ENCODE measurements at places on chromosomes 1 and 21.

DNA sequence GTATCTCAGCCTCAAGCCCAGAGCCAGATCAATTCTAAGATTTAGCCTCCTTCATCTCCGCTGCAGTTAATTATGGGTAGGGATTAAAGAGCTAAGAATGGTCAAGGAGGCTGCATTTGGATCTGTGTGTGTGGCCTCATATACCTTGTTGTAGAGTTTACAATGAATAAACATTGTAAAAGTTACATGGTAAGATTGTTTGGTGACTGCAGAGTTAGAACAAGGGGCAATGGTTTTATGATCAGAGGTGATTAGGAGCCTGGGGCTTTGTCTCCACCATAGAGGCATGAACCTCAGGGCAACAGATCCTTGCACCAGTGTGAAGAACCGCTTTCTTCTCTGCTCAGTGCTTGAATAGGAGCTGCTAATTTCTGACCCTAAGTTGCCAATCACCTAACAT is 77.0 kb upstream of the MARK1 start:
- DNase-seq, result no peak

DNA sequence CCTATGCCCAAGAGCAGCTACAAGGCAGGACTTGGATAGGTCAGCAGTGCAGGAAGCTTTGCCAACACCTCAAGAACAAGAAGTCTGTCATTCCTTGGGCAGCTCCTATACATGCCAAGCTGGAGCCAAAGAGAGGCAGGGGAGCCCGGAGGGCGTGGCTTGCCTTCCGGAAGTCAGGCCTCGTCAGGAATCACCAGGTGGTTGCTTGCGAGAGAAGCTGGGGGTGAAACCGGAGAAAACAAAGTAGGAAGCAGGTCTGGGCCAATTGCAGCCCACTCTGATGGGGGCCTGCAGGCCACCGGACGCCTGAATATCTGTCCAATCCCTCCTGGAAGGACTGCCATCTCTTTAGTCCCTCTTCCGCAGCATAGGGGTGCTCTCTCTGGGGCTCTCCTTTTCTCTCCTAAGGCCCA is 794 bp upstream of the FAM76A start:
- peak; percentile 18 for DNase-seq

DNA sequence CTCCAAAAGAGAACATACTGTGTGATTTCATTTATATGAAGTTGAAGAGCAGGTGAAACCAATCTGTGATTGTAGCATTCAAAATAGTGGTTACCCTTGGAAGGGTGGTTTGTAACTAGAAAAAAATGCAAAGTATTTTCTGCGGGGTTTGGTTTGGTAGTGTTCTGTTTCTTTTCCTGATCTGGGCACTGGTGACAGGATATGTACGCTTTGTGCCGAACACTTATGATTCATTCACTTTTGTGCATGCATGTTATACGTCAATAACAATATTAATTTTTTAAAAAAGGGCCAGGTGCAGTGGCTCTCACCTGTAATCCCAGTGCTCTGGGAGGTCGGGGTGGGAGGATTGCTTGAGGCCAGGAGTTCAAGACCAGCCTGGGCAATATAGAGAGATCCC is 63.8 kb downstream of the CD34 start:
- DNase-seq, result no peak

DNA sequence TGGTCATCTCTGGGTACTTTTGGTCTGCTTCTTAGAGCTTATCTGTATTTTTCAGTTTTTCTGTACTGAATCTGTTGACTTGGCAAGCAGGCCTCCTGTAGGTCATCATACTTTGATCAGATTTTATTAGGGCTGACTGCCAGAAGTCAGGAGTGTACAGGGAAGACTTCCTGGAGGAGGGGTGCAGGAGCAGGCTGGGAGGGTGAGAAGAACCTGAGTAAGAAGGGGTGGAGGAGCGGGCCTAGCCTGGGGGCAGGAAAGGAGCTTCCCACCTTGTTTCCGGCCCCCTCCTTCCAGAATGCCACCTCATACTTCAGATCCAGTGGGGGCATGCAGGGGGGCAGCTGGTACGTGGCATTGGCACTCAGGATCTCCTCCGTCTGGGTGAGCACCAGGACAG is 18.3 kb upstream of the IL22RA1 start:
- no peak for DNase-seq

DNA sequence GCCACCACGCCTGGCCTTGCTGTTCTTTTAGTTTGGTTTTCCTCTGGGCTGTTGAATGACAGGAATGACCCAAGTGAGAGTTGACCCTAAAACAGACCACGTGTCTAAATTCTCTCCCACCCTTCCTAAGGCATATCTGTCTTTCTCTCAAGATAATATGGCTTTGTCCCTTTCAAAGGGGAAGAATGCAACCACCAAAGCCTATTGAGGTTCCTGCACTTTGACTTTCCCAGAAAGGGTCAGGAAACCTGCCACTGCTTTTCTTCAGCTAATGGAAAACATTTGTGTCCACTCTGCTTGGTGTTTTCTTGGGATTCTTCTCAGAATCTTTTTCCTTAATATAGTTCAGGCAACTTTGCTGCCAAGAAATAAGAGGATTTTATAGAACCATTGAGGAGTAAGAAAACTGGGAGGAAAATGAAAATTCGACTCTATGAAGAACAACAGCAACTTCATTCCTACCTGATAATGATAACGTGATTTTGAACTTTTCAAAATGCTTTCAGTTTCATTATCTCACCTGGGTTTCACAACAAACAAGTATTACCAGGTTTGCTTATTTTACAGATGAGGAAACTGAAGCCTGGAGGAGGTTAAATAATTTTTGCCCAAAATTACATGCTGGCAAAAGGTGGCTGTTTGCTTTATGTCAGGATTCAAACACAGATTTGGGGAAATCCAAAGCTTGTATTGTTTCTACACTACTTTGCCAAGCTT is 6.9 kb downstream of the PLPP3 start:
- no peak for DNase-seq

DNA sequence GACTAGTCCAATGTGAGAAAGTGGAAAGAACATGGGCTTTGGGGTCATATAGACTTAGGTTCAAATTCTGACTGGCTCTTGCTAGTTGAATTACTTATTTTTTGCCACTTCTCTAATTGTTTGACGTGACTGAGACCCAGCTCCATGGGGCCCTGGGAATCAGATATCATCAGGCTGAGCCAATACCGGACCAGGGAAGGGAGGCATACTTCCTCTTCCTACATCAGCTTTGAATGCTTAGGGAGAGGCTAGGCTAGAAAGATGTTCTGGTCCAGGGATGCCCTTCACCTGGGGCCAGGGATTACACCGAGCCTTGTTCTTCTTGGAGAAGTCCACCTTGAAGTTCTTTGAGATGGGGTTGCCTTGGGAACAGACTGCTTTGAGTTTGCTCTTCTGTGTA is 3.7 kb upstream of the NR1I3 start:
- no peak for DNase-seq

DNA sequence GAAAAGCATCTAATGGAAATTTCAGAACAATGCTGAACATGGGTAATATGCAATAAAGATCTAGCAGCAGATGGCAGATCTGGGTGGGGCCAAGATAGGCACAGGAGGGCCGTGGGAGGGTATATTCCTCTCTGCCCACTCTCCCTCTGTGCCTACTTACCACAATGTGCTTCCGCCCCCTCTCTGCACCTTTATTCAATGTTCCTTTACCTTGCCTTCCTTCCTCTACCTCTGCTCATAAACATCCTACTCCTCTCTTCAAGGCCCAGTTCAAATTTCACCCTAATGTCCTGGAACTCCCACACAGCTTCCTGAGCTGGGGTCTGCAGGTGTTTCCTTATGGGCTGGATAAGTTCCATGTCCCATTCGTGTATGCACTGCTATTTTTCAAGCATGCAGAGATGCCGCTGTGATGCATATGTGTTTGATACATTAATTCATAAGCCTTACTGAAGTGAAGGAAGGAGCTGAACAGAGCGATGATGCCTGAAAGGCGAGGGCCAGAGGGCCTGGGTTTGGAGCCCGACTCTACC is 65.6 kb upstream of the EDEM3 start:
- no peak for DNase-seq

DNA sequence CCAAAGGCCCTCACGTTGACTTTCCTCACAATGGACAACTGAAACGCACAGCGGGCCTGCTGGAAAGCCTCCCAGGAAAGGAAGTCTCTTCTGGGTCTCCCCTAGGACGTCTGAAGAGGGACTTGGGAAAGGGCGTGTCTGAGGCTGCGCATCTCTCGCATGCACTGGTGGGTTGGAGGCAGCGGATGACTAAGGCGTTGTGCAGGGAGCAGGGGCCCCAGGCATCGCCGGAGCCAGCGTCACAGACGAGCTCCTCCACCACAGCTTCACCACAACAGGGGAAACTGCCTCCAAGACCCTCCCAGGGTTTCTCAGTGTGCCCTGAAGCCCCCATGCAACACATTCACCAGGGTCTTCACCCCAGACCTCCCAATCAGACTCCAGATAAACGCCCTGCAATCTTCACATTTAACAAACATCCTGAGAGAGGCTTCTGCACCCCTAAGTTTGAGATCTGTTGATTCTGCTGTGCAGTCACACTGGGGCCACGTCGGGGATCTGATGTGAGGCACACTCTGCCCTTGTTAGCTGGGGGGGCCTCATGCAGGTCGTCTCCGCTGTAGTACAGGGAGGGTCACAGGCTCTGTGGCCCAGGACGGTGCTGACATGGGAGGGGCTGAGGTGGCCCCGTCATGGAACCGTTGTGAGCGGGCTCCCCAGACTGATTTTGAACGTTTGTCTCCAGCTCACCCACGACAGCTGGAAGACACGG is 7.0 kb upstream of the TFF1 start:
- no peak for DNase-seq

DNA sequence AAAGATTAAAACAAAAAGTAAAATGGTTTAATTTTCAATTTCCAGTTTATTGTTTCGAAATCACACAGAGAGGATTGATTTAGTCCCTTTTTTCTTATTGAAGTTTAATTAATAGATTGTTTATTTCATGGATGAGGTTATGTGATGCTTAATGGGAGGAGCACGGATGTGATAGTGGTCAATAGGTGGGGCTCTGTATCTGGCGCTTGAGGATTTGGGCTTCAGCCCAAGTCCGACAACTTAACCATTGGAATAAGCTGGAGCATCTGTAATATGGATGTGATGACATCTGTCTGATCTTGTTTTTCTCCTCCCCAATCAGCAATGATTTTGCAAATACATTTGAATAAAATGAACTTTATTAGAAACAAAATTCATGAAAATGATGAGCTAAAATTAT is 169.2 kb downstream of the LYPLAL1 start:
- DNase-seq, result no peak

DNA sequence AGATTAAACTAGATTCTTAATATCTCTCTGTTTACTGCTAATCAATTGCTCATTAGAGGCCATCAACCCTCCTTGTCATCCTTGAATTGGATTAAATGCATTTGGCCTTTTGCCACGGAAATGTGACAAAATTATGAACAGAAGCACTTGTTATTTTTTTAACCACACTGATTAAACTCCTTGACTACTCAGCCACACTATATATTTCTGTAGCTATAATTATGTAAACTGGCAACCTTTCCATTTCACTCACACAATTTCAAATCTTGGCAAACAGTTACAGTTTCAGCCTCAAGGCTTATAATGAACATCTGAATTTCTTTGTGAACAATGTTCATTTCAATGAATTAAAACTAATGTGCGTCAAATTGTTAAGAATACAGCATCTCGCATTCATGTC is 10.1 kb downstream of the ADAMTS5 start:
- DNase-seq, result no peak

GRCh38 chr21:46455575-46456385 is 2.9 kb upstream of the DIP2A start:
- DNase-seq, result no peak

DNA sequence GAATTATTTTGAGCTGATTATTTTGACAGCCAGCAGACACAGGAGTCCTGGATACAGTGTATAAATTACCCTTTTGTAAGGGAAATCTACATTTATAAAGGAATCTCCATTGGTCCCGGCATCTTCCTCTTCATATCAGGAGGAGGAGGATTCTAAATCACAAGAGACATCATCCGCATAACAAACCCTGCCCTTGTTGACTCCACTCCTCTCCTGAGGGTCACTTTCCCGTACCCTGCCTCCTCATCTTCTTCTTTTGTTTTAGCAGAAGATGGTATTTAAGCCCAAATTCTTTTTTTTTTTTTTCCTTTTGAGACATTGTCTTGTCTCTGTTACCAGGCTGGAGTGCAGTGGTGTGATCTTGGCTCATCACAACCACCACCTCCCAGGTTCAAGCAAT is 14.6 kb upstream of the PKNOX1 start:
- no peak for DNase-seq

DNA sequence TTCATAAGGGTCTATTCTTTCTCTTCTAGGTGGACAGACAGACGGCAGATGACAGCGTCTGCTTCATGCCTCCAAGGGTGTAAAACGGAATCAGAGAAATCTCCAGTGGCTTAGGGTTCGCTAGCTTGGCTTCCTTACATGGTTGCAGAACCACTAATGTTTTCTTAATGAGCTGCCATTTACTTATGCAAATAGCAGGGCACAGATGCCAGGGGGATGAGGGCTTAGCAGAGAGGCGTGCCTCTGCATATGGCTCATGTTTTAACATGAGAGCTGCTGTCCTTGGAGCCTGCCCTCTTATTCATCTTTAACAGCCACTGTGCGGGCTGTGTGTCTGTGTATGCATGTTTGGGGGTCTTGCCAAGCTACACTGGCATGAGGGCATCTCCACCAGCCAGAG is 119.6 kb downstream of the IER5 start:
- no peak for DNase-seq

GRCh38 chr21:15870819-15871218 is 141.0 kb downstream of the USP25 start:
- DNase-seq, result no peak

GRCh38 chr1:67745875-67746698 is 61.1 kb downstream of the GADD45A start:
- no peak for DNase-seq

- DNase-seq, result no peak
Measured at GRCh38 chr1:6474815-6475282, 8.9 kb upstream of the TNFRSF25 start.

GRCh38 chr1:111404588-111404987 is 22.9 kb downstream of the OVGP1 start:
- no peak for DNase-seq

DNA sequence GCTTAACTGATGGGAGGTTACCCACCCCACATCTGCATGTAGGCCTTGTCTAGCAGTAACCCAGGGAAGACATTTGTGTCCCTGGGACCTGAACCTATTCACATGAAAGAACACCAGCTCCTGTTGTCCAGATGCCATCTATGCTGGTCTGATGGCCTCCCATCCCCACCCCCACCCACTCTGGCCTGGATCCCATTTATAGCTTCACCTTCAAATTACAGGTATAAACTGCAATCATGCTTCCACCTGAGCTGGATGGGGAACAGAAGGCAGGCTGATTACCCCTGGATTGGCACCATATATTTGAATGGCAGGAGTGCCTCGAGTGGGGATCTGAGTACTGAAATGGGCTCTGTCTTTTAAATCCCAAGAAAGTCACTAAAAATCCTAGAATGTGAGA is 312.7 kb upstream of the USP24 start:
- no peak for DNase-seq

DNA sequence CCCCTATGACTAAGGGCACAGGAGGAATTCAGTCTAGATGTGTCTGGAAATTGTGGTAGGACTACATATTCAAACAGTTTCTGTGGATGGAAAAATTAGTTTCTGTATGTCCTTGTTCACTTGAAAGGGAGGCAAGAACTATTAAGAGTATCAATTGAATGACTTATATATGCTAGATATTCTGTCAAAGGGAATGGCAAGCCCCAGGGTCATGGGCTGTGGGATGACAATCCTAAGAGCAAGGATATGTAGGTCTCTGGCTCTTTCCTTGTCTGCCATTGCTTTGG is 383.5 kb upstream of the B3GALT2 start:
- DNase-seq, result no peak

GRCh38 chr1:241310451-241310850 is 46.6 kb downstream of the RGS7 start:
- no peak for DNase-seq

- no peak for DNase-seq
Measured at GRCh38 chr1:197559244-197559643, 216.0 kb downstream of the DENND1B start.

Measured in left ventricle myocardium inferior (tissue), 1 donor.